ENCODE measurements at places on chromosomes 11 and 22.

- DNase-seq: no peak
Measured at GRCh38 chr22:49023879-49024774, 803.5 kb downstream of the BRD1 start.

GRCh38 chr11:33234397-33235190, 22.6 kb upstream of the HIPK3 start:
- no peak for DNase-seq

GRCh38 chr22:40414311-40414710, 43.9 kb downstream of the SGSM3 start:
- DNase-seq: no peak

DNA sequence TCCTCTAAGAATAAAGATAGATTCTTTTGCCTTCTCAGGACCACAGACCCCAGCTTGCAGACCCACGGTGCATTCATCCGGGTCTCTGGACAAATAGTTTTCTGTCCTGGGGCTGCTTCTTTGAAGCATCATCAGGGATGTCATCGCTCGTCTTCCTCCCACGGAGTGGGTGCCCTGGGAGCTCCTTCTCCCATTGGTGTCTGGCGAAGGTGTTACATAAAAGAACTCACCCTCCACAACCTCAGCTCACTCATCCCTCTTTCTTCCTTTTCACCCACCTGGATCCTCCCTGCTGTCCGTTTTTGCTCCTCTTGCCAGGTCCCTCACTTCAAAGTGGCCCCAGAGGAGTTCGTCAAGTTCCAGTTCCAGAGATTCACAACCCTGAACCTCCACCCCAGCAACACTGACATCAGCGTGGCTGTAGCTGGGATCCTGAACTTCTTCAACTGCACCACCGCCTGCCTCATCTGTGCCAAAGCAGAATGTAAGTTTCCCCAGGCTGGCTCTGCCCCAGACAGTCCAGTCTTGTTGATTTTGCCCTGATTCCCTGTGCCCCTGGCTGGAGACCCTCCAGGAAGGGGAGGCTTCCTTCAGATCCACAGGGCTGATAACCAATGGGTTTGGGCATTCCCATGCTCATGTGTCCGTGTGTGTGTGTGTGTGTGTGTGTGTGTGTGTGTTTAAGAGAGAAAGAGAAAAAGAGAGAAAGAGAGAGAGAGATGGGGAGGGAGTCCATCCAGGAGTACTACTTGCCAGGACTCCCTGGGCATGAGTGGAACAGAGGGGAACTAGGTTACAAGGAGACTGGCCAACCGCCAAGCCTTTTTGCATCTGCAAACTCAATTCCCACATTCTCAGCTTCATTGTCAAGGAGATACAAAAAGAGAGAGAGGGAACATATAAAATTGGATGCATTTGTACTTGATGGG, 204.2 kb upstream of the TBCEL start:
- no peak for DNase-seq

DNA sequence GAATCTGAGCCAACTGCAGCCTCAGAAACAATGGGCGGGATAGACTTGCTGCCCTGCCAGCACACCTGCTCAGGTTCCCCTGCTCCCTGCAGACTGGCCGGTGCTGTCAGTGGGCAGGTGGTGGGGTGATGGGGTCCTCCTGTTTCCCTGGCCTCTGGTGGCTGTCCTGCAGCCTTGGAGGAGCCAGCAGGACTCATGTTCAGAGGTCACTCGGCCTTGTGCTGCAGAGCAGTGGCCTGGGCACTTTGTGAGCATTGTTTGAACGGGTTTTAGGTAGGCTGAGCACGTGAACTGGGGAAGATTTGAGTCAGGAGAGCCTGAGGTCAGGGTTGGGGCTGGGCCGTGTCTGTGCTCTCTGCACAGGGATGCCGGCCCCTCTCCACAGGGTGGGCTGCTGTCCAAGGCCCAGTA, 17.6 kb downstream of the PPIL2 start:
- DNase-seq: no peak

DNA sequence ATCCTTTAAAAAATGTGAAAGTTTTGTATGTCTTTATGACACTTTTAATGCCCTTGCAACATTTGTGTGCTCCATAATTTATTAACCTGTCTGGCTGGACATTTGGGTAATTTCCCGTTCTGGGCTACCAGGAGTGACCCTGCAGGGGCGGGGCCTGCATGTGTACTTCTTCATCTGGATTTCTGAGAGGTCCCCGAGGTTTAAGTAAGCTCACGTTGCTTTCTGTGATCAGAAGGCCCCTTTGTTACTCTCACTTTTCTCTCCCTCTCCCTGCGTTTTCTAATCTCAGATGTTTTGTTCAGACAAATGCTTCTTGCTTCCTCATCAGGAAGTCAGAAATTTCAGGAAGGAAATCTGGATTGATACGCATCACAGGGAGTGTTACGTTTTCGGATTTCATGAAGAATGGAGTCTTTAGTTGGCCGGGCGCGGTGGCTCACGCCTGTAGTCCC, 78.9 kb upstream of the CRYBB3 start:
- no peak for DNase-seq

GRCh38 chr11:1339066-1339675, 29.7 kb upstream of the TOLLIP start:
- DNase-seq: no peak

DNA sequence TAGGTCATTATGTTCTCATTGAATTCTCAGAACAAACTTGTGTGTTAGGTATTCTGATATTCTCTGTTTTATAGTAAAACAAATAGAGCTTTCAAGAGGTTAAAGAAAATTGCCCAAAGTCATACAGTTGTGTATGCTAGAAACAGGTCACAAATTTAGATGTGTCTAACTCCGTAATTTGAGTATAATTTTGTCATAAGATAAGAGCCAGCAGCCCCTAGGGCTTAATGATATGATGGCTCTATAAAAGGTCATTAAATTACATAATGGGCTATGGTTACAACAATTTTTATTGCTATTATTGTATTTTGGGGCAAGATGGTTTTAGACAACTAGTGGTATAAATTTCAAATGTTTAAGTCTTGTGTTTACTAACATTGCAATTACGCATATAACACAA, 701.9 kb downstream of the LUZP2 start:
- DNase-seq: no peak

GRCh38 chr11:112418438-112418837, 157.8 kb upstream of the PLET1 start:
- no peak for DNase-seq

DNA sequence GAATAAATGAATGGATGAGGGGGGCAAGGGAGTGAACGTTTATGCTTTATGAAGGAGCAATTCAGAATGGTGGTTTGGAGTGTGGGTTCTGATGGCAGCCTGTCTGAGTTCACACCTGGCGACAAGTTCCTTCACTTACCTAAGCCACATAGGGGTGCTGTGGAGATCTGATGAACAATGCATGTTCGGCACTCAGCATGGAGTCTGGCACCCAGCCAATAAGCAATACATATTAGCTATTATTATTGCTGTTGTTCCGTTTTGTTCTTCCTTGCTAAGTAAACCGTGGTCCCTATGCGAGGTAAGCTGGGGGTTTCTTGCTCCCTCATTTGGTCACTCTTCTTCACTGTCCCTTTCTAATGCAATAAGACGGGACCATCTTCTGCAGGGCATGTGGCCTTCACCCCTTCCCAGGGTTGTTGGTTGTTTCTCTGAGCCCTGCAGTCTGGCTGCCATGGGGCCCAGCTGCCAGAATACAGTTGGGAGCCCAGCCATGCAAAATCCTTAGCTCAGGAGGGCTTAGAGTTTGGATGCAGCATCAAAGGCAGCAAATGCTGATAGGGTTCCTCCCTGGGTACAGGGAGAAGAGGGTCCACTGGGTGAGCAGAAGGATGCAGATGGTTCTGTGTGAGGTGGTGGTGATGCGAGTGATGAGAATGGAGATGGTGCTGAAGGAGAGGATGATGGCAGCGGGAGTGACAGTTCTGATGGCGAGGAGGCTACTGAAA, 6.4 kb upstream of the PKNOX2 start:
- DNase-seq: no peak

GRCh38 chr11:112658431-112658878, 302.8 kb upstream of the NCAM1 start:
- DNase-seq: no peak

- DNase-seq: no peak
Measured at GRCh38 chr22:23530766-23531282, 49.3 kb downstream of the IGLL1 start.

DNA sequence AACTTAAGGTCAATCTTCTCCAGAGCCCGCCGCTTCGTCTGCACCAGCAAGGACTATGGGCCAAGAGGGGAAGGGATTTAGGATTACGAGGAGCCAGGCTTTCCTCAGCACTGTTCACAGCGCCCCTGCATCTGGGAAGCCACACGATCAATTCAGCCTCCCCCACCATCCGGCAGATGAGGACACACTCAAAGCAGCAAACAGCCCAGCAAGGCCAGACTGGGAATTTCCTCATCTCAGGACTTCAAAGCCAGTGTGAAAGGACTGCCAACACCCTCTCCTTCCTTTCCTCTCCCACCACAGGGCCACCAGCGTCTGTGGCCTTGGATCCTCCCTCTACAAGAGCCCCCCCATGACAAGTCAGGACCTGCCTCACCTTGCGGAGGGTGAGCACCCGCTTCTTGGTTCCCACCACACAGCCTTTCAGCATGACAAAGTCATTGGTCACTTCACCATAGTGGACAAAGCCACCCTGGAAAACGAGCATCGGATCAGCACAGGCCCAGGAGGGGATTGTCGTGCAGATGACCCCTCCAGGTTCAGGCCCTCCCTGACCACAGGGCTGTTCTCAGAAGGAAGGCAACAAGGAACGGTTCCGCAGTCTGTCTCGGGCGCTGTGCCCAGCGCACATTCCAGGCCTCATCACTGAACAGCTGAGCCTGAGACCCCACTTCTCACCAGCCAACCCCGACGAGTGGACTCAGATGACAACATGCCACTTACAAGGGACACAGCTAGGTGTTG, 6.0 kb downstream of the RPL3 start:
- DNase-seq: no peak

DNA sequence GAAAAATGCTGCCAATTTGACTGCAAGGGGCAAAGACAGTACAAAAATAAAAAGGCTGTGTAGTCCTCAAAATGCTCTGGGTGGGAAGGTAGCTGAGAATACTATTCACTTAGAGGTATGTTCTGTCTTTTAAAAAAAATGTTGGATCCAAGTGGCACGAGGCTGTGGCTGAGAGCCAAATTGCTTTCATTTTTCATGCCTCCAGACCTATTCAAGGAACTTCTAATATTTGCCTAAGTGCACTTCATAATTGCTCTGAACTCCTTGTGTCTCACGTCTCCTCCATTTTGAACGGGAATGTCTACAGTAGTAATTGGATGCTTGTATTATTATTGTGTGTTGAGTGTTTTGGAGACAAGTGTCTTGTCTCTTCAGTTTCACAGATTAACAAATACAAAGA, 19.1 kb upstream of the SLC22A25 start:
- no peak for DNase-seq

DNA sequence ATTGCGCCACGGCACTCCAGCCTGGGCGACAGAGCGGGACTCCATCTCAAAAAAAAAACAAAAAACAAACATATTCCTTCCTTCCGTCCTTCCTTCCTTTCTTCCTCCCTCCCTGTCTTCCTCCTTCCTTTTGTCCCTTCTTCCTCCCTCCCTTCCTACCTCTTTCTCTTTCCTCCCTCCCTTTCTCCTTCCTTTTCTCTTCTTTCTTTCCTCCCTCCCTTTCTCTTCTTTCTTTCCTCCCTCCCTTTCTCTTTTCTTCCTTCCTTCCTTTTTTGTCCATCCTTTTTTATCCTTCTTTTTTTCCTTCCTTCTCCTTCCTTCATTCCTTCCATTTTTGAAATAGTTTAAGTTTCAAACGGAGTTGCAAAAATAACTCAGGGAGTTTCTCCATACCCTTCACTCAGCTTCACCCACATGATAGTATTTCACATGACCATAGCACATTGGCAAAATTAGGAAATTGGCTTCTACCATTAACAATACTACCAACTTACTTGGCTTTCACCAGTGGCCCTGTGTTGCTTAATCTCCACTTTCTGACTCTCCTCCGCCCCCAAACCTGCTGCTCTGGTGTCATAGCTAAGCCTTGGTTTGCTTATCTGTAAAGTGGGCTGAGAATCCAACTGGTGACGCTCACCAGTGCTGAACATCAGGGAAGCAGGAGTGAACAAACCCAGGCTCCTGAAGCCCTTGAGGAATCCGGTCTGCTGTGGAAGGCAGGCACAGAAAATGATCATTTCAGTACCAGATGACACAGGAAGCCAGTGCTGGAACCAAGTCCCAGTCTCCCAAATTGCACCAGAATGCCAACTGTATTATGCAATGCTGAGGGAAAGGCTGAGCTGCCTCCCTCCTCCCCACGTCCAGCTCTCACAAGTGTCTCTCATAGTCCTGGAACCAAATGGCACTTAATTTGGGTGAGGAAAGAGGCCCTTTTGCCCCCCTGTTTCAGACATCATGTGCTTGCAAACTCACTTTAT, 17.2 kb upstream of the CRYBB3 start:
- no peak for DNase-seq

DNA sequence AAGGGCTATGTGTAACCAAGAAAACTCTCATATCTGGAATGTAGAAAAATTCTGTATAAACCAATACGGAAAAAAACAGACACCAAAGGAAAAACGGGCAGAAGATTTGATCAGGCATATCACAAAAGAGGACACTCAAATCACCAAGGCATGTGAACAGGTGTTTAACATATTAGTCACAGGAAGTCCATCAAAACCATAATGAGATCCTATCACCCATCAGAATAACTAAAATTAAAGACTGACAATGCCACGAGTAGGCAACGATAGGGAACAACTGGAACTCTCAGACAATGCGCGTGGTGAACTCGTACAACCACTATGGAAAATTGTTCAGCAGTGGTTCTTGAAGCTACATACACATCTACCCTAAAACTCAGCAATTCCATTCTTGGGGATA, 94.5 kb downstream of the MICAL3 start:
- DNase-seq: no peak

DNA sequence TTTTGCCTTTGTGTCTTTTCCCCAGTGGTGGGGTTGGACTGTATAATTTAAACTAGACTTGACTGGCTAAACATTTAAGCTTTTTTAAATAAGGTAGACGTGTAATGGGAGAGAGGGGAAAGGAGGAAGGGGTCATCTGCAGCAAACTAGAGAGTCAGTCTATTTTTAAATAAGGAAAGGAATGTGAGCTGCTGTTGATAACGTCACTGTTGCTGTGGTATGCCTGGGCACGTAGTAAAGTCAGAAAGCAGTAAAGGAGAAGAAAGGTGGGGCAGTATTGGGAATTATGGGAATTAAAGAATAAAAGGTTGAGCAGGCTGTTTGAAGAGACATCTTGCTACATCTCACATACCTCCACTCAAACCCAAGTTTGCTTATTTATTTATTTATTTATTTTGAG, 80.4 kb upstream of the FSHB start:
- DNase-seq: no peak

DNA sequence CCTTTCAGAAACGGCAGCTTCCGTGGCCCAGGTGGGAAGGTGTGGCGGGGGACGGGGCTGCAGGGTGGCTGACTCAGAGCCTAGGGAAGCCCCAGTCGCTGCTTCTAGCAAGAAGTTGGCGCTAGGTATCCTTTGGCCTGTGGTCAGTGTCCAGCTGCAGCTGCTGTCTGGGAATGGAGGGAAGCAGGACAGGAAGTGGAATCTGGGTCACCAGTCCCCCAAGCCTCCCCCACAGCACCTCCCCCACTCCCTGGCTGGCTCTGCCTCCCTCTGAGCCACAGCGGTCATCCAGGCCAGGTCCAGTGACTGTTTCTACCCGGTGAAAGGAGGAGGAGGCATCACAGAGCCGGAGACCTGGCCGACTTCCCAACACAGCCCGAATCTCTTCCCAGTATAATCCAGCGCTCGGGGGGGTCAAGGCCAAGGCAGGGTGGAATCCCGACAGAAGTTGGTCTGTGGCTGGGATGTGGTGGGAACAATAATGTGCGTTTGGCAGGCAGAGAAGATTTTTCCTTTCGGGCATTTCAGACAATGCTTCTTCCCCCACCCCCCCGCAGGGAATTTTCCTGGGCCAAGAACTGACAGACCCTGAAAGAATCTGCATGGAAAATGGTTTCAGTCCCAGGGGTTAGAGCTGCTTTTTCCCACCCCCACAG, 45.1 kb downstream of the C11orf96 start:
- DNase-seq: no peak
